Stomach (tissue), 19 donors: ENCODE measurements at places on chromosomes 3 and 15.

GRCh38 chr15:32993285-32993684, 201.2 kb downstream of the FMN1 start:
- DNase-seq = no peak

- DNase-seq = peak; percentile 20
These were observed 25.8 kb downstream of the ALS2CL start for GRCh38 chr3:46667657-46668056.

- DNase-seq = no peak
These were observed 6.2 kb downstream of the TGFBR2 start for GRCh38 chr3:30612437-30613132.

GRCh38 chr15:34953851-34954250, 15.7 kb downstream of the AQR start:
- no peak for DNase-seq

DNA sequence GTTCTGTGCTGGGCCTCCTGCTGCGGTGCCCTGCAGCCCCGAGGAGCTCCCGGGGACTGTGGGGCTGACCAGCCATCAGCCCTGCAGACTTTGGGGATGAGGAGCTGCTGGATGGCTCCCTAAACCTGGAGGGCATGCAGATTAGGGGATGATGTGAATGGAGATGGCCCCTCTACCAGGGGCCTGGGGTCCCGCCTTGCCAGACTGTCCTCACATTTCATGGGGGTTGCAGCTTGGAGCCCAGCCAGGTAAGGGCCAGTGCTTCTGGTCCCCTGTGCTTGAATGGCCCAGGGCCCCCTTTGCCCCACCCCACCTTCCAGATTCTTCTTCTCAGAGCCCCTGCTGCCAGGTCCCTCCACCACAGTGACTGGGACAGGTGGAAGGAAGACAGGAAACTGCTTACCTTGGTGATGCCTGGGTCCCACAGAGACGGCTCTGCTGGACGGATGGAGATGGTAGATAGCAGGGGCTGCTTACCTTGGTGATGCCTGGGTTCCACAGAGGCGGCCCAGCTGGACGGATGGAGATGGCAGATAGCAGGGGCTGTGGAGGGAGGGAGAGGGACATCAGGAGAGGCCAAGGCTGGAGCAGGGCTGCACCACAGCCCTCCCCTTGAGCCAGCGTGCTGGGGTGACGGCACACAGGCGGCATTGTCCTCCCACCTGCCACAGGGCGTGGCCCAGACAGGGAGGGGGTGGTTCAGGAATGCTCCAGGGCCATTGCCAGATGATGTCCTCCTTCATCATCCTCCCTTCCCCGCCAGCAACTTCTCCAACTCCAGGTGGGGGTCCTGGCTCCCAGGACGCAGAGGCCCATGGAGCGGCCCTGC, at the start of gene SPTBN5:
Gene SPTBN5 (minus strand): TSS at position 632 of the 829 bp plus-strand sequence. CDS start 556 bp downstream, at position 76.
- no peak for DNase-seq

DNA sequence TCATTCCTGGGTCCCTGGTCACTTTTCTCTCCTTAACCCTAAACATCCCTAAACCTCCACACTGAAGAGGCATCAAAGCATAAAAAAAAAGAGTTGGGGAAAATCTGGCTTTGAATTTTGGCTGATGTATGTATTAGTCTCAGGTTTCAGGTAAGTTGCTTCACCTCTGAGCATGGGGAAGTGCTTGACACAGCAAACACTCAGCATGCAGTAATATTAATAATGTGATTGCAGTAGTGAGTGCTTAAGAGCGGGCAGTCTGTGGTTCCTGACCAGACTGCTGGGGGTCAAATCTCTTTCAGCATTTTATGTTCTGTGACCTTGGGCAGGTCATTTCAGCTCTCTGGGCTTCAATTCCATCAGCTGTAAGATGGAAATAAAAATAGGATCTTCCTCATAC, 467.9 kb downstream of the SOX2 start:
- no peak for DNase-seq
